Activated CD8-positive, alpha-beta memory T cell treated with anti-CD3 and anti-CD28 coated beads, Interleukin-2, amount 10 ng/mL, durations not matched to agents 7 days and 5 days (primary cell): ENCODE measurements at places on chromosomes 1 and 21.

DNA sequence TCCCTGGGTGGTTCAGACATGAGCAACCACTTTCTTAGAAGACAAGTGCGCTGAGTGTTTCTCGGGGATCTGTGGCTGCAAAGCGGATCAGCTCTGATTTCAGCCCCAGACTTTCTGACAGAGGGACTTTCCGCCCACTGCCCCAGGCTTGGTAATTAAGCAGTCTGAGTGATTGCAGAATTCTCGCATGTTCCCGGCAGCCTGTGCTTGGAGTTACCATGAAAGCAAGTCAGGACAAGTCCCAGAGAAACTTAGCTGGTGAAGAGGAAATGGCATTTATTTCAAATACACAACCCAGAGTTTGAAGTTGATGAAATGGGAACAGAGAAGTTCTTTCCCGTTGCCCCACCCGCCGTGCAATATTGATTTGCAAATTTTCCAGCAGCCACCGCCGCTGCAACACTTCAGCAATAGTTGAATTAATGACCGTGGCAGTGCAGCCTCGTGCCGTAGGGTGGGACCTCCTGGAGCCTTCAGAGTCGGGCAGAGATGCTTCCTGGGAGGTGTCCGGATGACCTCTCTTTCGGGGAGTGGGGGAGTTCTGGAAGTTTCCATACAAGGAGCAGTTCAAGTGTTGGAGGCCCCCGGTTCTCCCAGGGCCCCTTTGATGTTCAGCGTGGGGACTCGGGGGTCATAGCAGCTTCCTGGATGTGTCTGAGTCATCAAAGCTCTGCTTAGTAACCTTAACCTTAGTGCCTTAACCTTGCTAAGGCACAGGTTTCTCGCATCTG is 134.7 kb downstream of the KAZN start:
- DNase-seq, result no peak

- no peak for DNase-seq
Observed at GRCh38 chr1:234709473-234710228, 99.7 kb upstream of the IRF2BP2 start.

GRCh38 chr1:228197555-228198147 is 10.2 kb upstream of the OBSCN start:
- DNase-seq, result no peak

DNA sequence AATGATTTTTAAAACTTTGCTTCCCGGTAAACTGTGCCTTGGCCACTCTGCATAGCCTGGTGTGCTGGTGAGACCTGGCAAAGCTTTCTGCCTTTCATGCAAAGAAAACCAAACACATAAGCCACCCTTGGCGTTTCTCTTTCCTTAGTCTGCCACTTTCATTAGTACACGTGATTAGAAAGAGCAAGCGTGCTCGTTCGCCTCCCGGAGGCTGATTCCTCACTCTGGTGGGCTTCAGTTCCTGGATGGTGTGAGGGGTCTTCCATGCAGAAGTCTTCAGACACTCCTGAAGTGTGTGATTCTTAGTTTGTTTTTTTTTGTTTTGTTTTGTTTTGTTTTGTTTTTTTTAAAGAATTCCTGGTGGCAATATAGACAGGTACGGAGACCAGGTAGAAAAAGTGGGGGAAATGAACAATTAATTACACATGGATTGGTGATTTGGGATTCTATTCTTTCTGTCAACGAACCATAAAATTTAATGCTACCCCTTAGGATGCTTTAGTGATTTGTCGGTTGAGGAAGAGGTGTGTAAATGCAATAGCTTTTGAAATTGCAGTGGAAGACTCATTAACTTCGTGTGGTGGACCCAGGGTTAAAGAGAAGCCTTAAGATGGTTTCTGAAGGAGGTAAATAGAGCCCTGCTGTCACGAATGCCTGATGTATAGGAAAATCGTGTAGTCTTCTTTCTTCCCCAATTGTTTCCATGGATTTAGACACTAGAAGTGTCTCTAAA is 2.1 kb downstream of the GALNT2 start:
- DNase-seq, result no peak

GRCh38 chr1:36085686-36086526 is 2.0 kb downstream of the TEKT2 start:
- no peak for DNase-seq

- no peak for DNase-seq
Observed at GRCh38 chr1:212182171-212182570, 103.0 kb upstream of the PPP2R5A start.

DNA sequence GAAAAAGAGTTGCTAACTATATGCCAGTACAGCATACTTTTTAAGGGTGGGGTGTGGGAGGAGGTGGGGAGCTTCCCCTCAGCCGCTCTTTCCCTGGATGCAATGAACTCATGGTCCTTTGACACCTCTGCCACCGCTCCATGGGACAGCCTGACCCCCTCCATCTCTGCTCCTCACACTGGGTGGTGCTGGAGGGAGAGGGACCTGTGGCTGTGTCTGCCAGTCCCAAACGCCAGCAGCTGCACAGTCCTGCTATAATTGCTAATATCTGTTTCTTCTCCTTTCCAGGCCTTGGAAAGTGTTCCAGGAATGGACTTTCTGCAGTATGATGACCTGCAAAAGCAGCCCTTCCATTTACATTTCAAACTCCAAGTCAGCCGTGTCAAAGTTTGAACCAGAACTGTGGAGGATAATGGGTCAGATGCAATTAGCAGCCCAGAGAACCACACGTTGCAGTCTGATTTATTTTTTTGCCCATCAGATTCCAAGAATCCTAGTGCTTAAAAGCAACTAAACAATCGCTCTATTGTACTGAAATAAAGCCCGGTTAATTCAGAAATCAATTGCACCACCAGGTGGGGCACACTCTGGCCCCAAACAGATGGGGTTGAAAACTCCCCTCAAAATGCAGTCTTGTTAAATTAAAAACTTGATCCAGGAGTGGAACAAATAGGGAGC is 160.7 kb upstream of the LMO4 start:
- DNase-seq, result no peak

- DNase-seq, result no peak
Observed at GRCh38 chr1:115643666-115644065, 1.9 kb downstream of the VANGL1 start.

DNA sequence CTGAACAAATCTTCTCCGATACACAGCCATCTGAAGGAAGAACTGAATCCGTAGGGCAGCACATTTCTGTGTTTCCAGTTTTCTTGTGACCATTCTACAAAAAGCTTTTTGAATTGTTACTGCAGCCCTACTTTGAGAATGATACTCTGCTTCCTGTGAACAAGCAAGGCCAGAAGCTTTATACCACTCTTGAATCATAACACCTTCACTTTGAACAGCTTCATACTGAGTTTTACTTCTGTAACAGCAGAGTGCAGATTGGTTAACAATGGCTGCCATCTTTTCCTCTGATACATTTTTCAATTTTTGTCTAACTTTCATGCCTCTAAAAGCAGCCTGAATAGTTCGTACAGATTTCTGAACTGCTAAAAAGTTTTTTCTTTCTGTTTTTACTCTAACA is 33.6 kb upstream of the F13B start:
- DNase-seq, result no peak

- no peak for DNase-seq
Observed at GRCh38 chr1:172938681-172939080, 112.1 kb downstream of the TNFSF18 start.

DNA sequence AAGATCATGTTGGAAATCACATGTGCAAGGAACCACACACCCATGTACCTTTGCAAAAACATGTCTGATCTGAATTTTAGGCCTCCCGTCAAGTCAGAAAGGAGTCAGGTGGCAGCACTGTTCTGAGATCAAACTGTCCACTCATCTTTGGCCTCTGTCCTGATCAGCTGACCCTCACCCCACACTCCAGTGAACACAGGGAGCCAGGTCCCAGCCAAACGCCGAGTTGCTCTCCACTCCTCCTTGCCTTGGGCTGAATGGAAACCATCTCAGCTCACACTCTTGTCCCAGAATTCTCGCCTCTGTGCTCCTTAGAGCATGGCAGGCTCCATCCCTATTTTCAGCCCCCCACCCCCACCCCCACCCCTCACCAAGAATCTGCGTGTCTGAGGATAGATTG is 4.6 kb upstream of the RNF186 start:
- no peak for DNase-seq
